Immature natural killer cell (primary cell): ENCODE measurements at places on chromosomes 2 and 18.

DNA sequence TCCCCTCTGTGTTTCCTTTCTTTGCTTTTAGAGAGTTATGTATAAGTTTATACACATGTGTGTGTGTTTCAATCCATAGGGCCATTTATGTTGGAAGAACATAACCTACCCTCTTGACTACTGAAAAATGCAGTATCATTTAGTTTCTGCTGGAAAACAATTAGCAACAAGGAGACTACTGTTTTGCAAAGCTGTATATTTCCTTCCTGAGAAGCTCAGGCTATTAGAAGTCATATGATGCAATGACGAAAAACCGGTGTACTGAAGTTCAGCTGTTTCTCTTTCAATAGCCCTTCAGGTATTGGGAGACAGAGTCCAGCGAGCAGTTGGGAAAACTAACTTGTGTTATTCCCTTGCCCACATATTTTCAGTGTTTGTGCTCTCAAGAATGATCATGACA is 447.7 kb upstream of the GYPC start:
- DNase-seq = no peak

GRCh38 chr2:159030674-159031380 is 62.4 kb downstream of the TANC1 start:
- DNase-seq = no peak

DNA sequence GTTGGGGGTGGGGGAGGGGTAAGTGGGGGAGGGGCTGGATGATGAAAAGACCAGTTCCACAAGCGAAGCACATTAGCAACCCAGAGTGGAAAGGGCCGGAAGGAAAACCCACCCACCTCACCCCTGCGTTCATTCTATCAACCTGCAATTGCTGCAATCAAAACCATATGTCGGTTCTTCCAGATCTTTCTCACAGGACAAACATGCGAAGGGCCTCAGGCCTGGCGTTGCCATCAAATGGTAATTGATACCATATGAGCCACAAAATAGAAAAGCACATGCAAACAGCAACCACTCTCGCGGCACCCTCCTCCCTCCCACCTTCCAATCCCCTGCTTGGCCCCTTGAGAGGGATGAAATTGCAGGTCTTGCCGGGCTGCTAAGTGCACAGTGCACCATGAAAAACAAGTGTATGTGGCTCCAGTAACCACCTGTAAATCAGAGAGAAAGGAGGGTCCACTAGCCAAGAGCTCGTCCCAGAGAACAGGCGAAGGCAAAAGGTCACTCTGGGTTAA is 287.5 kb downstream of the TCF4 start:
- no peak for DNase-seq

DNA sequence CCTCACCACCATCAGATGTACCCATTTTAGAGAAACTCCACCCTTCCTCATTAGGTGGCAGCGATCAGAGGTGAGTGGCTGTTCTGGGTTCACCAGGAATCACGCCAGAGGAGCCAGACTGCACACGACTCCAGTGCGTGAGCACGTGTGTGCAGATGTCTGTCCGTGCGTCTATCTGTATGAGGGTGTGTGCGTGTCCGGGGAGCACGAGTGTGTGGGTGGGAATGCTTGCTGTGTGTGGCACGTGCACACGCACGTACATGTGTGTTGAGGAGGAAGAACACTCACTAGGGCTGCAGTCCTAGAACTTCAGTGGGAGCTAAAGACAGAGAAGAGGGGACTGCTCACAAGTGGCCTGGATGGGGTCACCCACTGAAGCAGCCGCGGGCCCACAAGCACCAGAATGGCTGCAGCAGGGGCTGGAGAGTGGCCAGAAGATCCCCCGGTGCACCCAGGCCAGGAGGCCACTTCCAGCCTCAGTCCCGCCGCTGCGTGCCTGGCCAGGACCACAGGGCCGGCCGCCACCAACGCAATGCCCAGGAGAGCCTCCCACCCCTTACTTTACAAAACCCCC is 13.9 kb downstream of the HDAC4 start:
- no peak for DNase-seq

- DNase-seq = no peak
These were observed 9.0 kb upstream of the ATRAID start for GRCh38 chr2:27202854-27203253.

DNA sequence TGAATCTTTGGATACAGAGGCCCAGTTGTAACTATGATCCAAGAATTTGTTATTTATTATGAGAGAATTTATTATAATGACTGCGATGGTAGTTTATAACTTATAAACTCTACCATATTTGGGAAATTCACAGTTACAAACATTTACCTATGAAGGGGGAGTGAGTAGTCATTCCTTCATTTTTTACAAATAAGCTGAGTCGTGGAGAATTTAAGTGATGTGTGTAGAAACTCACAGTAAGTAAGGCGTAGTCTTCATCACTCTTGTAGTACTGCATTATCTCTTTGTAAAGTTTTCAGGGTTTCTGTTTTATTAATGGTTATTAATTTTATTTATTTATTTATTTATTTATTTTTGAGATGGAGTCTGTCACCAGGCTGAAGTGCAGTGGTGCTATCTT is 13.5 kb downstream of the CREB1 start:
- DNase-seq = no peak

DNA sequence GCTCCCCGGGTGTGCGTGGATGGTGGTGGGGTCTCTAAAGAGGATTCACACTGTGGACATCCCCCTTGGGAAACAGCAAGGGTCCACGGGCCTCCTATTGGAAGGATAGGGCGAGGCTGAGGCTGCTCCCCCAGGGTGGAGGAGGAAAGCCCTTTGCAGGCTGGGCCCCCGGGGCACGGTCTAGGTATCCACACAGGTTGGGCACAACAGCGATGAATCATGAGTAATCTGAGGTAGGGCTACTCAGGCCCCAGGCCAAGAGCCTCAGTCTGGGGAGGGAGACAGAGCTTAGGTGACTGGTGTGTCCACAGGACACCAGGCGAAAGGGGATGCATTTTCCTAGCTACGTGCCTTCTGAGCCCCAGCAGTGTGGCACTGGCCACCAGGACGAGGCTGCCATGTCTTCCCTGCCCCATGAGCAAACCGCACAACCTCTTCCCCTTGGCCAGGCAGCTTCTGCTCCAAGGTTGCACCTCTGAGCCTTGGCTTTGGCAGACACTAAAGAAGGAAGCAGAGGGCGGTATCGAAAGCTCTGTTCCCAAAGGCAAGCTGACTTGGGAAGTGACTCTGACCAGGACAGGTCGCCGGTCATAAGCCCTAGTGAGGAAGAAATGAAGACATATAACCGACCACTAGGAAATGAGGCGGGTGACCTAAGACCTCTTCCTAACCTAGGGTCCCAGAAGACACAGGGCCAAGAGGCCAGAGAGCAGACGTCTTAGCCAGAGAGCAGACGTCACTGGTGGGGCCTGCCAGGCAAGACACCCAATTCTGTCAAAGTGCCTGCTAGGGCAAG is 14.6 kb upstream of the SEMA4C start:
- no peak for DNase-seq

DNA sequence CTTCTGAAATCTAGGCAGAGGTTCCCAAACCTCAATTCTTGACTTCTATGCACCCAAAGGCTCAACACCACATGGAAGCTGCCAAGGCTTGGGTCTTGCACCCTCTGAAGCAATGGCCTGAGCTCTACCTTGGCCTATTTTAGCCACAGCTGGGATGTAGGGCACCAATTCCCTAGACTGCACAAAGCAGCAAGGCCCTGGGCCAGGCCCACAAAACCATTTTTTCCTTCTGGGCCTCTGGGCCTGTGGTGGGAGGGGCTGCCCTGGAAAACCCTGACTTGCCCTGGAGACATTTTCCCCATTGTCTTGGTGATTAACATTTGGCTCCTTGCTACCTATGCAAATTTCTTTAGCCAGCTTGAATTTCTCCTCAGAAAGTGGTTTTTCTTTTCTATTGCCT is 315.2 kb downstream of the DCDC2C start:
- DNase-seq = no peak

- no peak for DNase-seq
These were observed 24.9 kb upstream of the COL5A2 start for GRCh38 chr2:189204322-189204941.

GRCh38 chr2:173696274-173696673 is 268.9 kb downstream of the SP3 start:
- no peak for DNase-seq
